Head of caudate nucleus (tissue), 42 donors: ENCODE measurements at places on chromosomes 11 and 22.

- DNase-seq: no peak
Measured at GRCh38 chr22:44743247-44743646, 9.1 kb upstream of the ARHGAP8 start.

DNA sequence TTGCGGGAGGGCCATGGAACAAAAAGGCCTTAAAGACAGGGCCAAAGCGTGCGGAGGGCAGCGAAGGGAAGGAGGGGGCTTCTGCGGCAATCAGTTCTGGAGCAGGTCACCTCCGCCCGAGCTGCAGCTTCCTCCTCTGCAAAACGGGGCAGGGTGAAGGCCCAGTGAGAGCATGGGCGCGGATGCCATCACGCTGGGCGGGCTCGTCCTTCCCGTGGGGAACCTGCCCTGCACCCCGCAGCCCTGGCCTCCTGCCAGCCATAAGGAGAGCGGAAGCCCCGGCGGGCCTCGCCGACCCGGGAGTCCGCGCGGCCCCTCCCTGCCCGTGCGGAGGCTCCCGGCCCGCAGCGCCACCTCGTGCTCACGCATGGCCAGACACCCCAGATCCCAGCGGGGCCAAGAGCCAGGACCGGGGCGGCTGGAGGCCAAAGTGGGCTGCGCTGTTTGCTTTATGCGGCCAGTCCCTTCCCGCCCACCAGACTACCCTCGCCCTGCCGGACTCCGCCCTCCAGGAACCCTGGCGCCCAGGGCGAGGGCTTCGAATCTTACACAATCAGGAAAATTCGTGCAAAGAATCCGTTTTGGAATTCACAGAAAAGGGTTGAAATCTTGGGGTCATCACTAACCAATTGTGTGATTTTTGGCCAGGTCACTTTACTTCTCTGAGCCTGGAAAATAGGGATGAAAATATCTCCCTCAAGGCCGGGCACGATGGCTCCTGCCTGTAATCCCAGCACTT, 16.1 kb downstream of the TSKU start:
- peak; percentile 67 for DNase-seq

- no peak for DNase-seq
Measured at GRCh38 chr11:131800452-131800851, 430.0 kb downstream of the NTM start.

- no peak for DNase-seq
Measured at GRCh38 chr11:28743061-28743550, 634.9 kb downstream of the METTL15 start.

- no peak for DNase-seq
Measured at GRCh38 chr11:126090452-126090851, 27.8 kb upstream of the CDON start.

DNA sequence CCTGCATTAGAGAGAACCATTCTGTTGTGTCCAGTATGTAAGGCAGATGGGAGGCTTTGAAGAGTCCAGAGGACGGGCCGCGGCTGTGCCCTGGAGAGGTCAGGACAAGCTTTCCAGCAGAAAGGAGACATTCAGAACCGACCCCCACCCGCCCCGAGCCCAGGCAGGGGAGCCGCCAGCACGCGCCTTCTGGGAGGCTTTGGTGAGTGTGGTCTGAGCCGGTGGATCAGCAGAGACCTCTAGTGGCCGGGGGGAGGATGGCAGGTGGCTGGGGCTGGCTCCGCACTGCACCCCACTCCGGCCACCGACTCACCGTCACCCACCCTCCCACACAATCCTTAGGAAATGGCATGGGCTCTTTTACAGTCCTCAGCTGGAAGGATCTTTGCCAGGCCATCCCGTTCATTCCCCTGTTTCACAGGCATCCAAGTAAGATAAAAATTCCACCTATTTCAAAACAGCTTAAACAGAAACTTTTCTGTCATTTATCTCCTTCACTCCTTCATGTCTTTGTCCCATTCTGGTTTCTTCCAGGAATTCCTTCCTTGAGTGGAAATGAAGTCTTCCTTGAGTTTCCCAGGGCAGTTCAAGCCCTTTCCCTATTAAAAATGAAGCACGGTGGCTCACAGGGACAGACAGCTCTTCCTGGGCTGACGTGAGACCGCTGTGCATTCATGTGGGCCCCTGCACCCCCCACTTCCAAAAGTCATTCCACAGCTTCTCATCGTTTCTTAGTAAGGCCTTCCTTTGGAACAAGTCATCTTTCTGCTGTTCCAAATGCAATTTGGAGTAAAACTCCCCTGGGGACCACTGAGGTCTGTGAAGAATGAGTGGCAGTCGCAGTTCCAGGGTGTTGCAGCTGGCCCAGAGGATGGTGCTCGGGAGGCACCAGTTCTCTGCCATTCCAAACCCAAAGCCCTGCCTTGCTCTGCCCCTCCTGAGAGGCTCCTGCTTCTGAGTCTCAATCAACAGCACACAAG, 91.0 kb downstream of the FEZ1 start:
- DNase-seq: peak; percentile 88

DNA sequence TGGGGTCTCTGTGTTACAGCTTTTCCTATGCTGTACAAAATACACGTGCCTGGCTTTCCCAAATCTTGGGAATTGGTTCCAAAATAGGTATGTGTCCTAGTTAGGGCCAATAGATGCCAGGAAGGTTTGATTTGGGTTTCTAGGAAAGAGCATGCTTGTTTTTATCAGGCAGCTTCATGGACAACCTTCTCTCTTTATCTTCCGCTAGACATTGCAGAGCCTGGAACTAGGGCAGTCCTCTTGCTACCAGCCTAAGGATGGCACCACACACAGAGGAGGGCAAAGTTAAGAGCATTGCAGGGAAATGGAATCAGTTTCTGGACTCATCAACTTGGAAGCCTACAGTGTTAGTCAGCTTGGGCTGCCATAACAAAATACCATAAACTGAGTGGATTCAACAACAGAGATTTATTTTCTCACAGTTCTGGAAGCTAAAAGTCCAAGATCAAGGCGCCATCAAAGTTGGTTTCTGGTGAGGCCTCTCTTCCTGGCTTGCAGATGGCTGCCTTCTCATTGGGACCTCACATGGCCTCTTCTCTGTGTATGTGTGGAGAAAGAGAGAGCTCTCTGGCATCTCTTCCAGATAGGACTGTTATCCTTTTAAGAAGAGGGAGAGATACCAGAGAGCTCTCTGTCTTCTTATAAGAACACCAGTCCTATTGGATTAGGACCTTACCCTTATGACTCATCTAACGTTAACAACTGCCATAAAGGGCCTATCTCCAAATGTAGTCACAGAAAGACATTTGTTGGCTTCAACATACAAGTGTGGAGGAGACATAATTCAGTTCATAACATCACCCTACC, 27.3 kb upstream of the CREB3L1 start:
- no peak for DNase-seq
